ENCODE measurements at places on chromosomes 4 and X. TPM values are rescaled to one million over a fixed set of nuclear protein-coding genes. Genes with fewer than 3 reads are reported as not detected.
A peak's percentile ranks its signal among the peaks of the same experiment; 100 is the strongest.

HPGD gene
- 0.75 TPM for polyA plus RNA-seq

GRCh38 chr4:3302786-3303564 is 10.2 kb downstream of the RGS12 start:
- H3K27ac ChIP-seq = no peak overlapping the region
- H3K27me3 ChIP-seq = peaks cover 16% of the 10 kb centered on the region
- no peak overlapping the region for H3K4me3 ChIP-seq
- H3K36me3 ChIP-seq = no peaks in the 10 kb centered on the region

- H3K27me3 ChIP-seq = no peaks in the 10 kb centered on the region
- H3K4me3 ChIP-seq = no peak overlapping the region
- peaks cover 3% of the 10 kb centered on the region for H3K4me1 ChIP-seq
- no peaks in the 10 kb centered on the region for H3K36me3 ChIP-seq
- DNase-seq = no peak
Measured at GRCh38 chrX:9897761-9898161, 69.4 kb upstream of the CLDN34 start.

DNA sequence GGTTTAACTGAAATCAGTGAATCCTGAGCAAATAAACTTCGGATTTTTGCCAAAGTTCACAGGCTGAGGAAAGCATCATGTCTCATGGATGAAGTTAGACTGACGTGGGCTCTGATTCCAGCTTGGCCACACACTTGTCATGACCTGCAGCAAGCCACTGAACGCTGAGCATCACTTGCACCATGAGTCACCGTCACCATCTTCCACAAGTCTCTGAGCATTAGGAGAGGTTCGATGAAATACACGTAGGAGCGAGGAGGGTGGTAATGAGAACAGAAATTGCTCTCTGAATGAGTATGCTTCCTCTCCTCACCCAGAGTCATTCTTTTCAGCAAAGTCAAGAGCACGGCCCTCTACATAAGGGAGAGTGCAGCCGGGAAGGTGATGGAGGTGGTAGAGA is 3.8 kb upstream of the TRIML2 start:
- no peak overlapping the region for H3K4me3 ChIP-seq
- DNase-seq = peak; percentile 49
- H3K4me1 ChIP-seq = peaks cover 13% of the 10 kb centered on the region
- H3K36me3 ChIP-seq = no peaks in the 10 kb centered on the region

DNA sequence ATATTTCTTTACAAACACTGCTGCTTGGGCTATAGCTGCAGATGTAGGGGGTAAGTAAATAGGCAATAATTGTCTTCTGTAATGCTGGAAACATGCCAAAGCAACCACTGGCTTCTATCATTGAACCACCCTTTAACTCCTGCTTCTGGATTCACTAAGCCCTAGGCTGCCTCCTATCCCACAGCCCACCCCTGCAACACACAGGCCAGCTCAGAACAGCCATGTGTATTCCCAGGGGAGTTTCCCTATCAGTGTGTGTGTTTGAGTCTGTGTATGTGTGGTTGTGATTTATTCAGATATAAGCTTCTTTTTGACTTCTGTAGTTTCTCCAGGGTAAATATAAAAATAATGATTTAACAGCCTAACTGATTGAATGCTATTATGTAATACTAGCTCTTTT is 291.3 kb downstream of the PCDH10 start:
- H3K27ac ChIP-seq = no peak overlapping the region
- H3K36me3 ChIP-seq = no peaks in the 10 kb centered on the region
- H3K27me3 ChIP-seq = no peaks in the 10 kb centered on the region
- no peak overlapping the region for H3K4me3 ChIP-seq

GRCh38 chr4:185304944-185305690 is 90.6 kb downstream of the LRP2BP start:
- H3K27me3 ChIP-seq = no peaks in the 10 kb centered on the region
- H3K4me1 ChIP-seq = peaks cover 30% of the 10 kb centered on the region
- no peaks in the 10 kb centered on the region for H3K36me3 ChIP-seq
- peak overlapping the region; percentile 91 for H3K27ac ChIP-seq
- H3K4me3 ChIP-seq = no peak overlapping the region

All from keratinocyte (primary cell).